ENCODE measurements at places on chromosomes 4 and X.

GRCh38 chr4:78923464-78924312 is 15.6 kb downstream of the PAQR3 start:
- no peak for DNase-seq

- no peak for DNase-seq
Measured at GRCh38 chr4:170229006-170229405, 139.2 kb upstream of the AADAT start.

GRCh38 chr4:176376032-176376614 is 56.4 kb downstream of the SPCS3 start:
- DNase-seq: no peak

DNA sequence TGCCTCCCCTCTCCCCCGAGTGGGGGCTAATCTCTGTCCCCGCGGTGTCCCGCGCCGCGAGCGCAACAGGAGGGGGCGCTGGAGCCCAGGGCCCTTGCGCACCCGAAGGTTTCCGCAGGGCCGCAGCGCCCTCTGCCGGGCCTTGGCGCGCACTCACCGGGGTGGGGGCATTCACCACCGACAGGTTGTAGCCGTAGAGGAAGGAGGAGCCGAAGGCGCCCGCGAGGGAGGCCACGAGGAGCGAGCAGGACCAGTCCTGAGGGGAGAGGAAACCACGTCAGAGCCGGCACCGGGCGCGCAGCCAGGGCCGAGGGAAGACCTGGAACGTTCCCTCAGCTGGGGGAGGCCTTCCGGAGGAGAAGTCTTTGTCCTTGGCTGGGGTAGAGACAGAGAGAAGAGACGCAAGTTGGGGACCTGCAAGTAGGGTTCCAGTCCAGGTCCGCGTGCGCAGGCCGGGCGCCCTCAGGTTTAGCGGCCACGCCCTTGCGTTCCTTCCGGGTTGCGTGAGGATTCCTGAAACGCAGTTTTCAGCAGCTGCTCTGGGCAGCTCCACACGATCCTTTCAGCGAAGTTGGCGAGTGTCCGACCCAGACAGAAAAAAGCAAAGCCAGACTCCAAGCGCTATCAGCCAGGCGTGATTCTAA is 2.4 kb downstream of the SLC2A9 start:
- peak; percentile 88 for DNase-seq

DNA sequence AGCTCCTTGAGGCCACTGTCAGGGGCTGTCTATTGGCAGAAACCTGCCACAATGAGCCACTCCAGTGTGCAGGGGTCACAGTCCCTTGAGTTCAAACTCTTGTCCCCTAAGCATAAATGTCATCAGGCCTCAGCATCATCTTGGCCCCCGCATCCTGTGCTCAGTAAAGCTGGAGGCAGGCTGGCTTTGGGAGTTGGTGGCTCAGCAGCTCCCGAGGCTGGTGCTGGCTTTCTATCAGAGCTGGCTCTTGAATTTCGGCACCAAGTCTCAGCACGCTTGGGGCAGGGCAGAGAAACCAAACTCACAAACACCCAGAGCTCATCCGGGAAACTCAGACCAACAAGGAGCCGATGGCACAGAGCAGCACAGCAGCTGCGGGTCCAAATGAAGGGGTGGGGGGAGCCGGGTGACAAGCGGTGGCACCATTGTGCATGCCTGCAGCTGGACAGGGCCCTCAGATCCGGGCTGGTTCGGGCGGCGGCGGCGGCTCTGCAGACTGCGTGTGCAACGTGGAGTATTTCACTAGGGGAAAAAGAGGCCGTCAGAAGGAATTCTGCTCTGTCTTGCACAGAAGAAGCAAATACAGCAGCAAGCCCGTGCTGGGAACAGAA is 75.5 kb downstream of the MTMR1 start:
- DNase-seq: no peak

GRCh38 chr4:40656201-40656863 is 26.7 kb upstream of the RBM47 start:
- no peak for DNase-seq

GRCh38 chr4:26287756-26288155 is 33.1 kb upstream of the RBPJ start:
- no peak for DNase-seq

GRCh38 chr4:11106190-11106589 is 322.5 kb downstream of the HS3ST1 start:
- no peak for DNase-seq

DNA sequence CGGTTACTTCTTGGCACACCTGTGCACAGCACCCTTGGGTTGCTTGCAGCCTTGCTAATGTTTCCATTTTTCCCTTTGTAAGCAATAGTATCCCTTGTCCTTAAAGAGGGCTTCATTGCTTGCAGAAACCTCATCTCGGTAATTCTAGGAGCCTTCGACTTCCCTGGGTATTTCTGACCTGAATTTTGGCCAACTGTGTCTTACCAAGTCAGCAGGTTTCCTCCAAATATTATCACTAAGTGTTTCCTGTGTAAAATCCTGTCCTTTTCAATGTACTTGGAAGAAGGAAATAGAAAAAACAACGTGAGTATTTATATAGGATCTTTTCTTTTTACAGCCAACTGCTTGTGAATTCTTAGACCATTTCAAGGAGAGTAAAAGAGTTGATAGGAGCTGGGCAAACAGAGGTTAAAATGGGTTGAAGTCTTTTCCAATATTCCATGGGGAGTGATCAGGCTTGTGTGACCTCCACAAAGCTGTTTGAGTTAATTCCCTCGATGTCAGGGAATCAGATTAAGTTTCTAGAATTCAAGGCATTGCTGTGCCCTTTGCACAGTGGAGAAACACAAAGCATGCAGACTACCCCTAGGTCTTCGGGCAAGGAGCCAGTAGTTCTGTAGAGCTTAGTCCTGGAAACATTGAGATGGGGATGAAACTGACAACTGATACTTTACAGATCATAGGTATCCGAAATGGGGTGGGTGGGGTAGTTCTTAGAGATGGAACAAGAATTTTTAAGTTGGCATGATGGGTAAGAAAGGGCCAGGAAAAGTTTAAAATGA is 209.9 kb downstream of the CPE start:
- no peak for DNase-seq

GRCh38 chrX:9671998-9672397 is 93.6 kb downstream of the GPR143 start:
- no peak for DNase-seq

DNA sequence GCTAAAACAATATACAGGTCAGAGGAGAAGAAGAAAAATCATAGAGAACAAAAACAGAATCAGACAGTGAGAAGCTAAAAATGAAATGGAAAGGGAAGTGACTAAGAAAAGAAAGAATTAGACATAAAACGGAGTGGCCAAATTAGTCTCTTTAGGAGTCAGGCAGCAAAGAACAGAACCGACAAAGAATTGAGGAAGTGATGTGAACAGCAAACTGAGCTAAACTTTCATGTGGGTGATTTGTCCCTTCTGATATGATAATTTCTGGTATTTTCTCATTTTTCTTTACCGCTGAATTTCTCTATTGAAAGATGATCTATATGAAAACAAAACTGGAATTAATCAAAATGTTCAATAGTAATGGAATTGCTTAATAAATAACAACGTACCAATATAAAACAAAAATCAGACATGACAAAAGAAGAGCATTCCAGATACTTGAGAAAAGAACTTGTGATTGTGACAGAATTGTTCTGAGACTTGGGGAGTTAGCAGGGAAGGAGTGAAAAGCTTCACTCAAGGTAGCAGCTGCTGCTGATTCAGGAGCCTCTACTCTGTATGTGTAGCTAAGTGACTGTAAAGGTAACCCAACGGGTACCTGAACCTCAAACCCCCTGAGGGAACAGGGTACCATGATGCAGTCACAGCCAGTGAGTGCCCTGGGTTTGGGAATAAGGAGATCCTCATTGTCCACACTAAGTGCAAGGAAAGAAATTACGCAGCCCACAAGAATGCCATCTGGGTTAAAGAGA is 8.8 kb downstream of the TAPT1 start:
- no peak for DNase-seq

DNA sequence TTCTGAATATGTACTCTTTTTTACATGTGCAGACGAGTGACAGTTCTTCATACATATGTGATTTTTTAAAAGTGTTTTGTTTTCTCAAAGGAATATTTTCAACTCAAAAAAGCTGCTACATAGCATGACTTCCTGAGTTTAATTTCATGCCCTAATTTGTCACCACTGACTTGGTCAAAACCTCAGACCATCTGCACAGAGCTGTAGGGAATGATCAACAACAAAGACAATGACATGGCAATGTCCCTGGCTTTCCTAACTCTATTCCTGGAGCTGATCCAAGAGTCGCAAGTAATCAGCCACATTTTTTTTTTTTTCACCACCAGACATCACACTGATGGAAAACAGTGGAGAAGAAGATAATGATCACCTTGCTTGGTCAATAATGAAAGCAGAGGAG is 97.7 kb downstream of the TMA16 start:
- DNase-seq: no peak

DNA sequence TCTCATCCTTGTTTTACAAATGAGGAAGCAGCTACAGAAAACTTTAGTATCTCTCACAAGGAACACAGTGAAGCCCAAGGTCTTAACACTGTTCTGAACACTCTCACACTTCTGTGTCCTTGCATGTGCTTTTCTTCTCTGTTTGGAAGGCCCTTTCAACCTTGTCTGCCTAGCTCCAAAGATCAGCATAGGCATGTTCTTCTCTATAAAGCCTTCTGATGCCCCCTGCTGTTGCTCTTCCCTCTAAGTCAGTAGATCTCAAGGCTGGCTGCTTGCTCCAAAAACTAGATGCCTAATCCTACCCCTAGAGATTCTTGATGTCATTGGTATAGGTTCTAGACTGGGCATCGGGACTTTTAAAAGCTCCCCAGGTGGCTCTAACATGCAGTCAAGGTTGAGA is 5.9 kb downstream of the APOO start:
- DNase-seq: no peak

DNA sequence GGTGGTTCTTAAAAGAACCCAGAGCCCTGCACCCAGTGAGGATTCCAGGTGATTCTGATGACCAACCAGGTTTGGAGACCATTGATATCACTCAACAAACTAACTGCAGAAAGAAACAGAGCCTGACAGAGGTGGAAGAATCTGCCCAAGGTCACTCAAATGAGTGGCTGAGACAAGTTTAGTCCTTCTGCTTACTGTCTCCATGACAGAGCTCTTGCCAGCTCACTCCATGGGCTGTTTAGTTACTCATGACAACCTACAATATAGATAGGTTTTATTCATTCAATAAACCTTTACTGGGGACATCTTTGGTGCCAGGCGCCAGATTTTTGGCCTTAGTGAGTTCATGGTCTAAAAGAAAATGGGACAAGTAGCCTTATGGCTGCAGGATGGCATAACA is 124.3 kb downstream of the RAB28 start:
- DNase-seq: no peak

GRCh38 chrX:329291-329910 is 10.8 kb upstream of the GTPBP6 start:
- no peak for DNase-seq

GRCh38 chrX:5415738-5416137 is 812.9 kb downstream of the NLGN4X start:
- no peak for DNase-seq

- DNase-seq: no peak
Measured at GRCh38 chrX:136752796-136753195, 27.9 kb downstream of the ARHGEF6 start.

- DNase-seq: no peak
Measured at GRCh38 chrX:64850371-64851082, 125.7 kb downstream of the ZC4H2 start.

DNA sequence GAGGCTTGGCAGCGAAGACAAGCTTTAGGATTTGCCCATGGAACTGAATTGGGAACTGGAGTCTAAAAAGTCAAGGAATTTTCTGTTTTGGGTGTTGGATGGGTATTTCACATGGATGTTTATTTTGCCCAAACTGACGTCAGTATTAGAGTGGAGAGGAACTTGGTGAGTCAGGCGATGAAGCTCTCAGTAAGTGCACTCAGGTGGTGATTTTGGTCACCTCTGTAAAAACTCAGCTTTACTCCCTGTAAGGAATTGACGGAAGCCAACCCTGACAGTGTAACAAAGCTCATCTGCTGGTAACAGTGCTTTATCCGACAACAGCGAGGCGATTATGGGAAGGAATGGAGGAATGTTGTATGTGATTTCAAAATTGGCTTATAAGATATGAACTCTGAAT is 77.0 kb upstream of the PGRMC2 start:
- no peak for DNase-seq

DNA sequence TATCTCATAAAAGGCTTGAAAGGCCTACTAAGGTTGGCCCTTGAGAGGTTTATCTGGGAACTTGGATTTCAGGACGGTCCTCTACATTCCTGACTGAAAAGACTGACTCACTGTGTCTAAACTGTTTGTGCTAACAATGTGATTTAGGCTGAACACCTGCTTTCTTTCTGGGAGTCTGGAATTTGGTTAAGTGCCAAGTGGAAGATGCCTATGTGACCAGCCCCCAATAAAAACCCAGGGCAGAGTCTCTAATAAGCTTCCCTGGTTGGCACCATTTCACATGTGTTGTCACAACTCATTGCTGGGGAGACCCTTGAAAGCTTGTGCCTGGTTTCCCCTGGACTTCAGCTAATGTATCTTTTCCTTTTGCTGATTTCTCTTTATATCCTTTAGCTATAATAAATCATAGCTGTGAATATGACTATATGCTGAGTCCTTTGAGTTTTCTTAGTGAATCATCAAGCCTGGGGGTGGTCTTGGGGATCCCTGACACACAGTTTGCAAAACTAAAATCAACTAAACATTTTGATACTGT is 55.1 kb downstream of the GPR82 start:
- no peak for DNase-seq

DNA sequence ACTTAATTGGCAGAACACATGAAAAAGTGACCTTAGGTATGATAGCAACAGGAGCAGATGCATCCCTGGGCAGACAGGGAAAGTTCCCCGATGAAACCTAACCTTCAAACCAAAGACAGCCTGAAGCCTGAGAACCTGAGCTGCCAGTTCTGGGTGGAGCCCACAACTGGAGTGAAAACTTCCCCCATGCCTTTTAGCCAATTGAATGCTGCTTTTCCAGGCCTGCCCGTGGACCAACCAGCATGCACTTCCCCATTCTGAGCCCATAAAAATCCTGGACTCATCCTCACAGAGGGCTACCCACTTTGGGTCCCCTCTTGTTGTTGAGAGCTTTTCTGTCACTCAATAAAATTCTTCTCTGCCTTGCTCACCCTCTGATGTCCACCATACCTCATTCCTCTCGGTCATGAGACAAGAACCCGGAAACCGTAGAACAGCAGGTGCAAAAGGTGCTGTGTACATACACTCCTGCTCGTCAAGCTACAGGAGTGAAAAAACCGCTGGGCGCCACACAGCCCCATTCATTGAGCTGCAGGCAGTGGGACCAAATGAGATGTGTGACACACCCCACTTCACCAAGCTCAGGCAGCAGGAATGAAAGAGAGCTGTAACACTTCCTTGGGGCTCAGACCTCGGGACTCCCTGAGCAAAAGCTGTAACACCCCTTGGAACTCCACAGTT is 13.9 kb upstream of the SLC7A11 start:
- no peak for DNase-seq

- DNase-seq: peak; percentile 3
Measured at GRCh38 chr4:166143227-166143626, 270.2 kb downstream of the TLL1 start.

GRCh38 chrX:113212052-113212451 is 371.4 kb upstream of the AMOT start:
- no peak for DNase-seq

GRCh38 chrX:121496966-121497365 is 449.6 kb downstream of the GLUD2 start:
- DNase-seq: no peak

GRCh38 chr4:178105242-178105641 is 663.0 kb upstream of the AGA start:
- DNase-seq: no peak
